ENCODE measurements at places on chromosomes 11 and 22.
A peak's percentile ranks its signal among the peaks of the same experiment; 100 is the strongest.

- no peak for DNase-seq
These were observed 45.7 kb downstream of the SHISAL1 start for GRCh38 chr22:44266796-44267760.

GRCh38 chr22:27134315-27134701 is 476.9 kb downstream of the MIAT start:
- peak; percentile 94 for DNase-seq

DNA sequence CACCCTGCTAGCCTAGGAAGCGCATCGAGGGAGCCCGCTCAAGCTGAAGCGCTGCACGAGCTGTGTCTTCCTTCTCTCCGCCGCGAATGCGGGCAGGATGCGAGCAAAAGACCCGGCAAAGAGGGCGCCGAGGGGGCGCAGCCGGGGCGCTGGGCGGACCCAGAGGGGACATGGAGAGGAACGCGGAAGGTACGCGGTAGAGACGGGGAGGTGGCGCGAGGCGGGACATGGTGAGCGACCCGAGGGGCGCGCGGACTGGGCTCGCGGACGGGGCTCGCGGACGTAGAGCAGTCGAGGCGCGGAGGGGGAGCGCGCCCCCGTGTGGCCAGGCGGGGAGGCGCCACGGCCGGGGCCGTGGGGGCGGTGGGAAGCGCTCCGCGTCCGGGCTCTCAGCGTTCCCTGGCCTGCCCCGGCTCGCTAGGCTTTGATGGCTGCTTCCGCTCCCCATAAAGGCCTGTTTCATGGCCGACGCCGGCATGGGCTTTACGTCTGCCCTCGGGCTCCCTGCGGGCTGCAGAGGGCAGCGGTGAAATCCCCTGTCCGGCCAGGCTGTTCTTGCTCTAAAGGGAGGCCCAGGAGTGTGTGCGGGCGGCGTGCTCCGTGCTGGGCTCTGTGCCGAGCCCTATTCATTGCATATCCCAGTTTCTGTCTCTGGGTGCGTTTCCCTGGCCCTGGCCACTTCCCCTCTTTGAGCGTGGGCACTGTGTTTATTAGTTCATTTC is 31.2 kb upstream of the TRIM29 start:
- DNase-seq: peak; percentile 39

DNA sequence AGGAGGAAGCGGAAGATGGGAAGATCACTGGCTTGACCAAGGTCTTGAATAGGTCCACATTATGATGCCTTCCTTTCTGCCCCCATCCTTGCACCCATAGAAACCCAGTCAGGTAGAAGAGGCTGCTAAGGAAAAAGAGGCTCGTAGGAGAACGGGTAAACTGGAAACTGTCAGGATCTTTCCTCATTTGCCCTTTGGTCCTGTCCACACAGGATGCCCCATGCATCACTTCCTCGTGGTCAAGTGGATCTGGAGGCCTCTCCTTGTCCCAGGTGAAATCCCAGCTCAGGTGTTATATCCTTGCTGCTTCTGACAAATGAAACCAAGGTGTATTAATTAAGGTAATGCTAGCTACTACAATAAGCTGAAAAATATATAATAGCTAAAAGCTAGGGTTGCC is 8.0 kb upstream of the ZBTB16 start:
- DNase-seq: no peak

- peak; percentile 84 for DNase-seq
These were observed 952 bp downstream of the YAP1 start for GRCh38 chr11:102111011-102111786.

- DNase-seq: no peak
These were observed 36.2 kb upstream of the CD5 start for GRCh38 chr11:61065955-61066638.

GRCh38 chr11:119192111-119192510 is 6.8 kb downstream of the NHERF4 start:
- DNase-seq: peak; percentile 56

DNA sequence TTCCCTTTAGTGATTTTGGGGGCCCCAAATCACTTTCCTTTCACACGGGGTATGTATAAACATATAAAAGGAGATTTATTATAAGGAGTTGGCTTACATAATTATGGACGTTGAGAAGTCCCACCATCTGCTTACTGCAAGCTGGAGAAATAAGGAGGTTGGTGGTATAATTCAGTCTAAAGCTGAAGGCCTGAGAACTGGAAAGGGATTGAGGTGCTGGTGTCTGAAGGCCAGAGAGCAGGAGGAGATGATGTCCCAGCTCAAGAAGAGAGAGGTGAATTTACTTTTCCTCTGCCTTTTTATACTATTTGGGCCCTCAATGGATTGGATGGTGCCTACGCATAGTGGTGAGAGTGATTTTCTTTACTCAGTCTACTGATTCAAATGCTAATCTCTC is 1.3 kb upstream of the ZNF202 start:
- no peak for DNase-seq
